ENCODE measurements at places on chromosomes 6 and 20. TPM values are rescaled to one million over a fixed set of nuclear protein-coding genes. Genes with fewer than 3 reads are reported as not detected.
A peak's percentile ranks its signal among the peaks of the same experiment; 100 is the strongest.

- no peak overlapping the region for H3K27ac ChIP-seq
- H3K4me3 ChIP-seq = no peak overlapping the region
- peak; percentile 26 for DNase-seq
- no peaks in the 10 kb centered on the region for H3K36me3 ChIP-seq
- H3K4me1 ChIP-seq = peaks cover 32% of the 10 kb centered on the region
These were observed 58.4 kb upstream of the ARID1B start for GRCh38 chr6:156718647-156719394.

- peaks cover 3% of the 10 kb centered on the region for H3K27me3 ChIP-seq
- H3K36me3 ChIP-seq = no peaks in the 10 kb centered on the region
- H3K27ac ChIP-seq = no peak overlapping the region
- no peak overlapping the region for H3K4me3 ChIP-seq
- no peaks in the 10 kb centered on the region for H3K4me1 ChIP-seq
- DNase-seq = peak; percentile 31
These were observed 103.6 kb downstream of the PAX1 start for GRCh38 chr20:21808863-21809664.

Gene CHRNA4
- not detected for total RNA-seq

DNA sequence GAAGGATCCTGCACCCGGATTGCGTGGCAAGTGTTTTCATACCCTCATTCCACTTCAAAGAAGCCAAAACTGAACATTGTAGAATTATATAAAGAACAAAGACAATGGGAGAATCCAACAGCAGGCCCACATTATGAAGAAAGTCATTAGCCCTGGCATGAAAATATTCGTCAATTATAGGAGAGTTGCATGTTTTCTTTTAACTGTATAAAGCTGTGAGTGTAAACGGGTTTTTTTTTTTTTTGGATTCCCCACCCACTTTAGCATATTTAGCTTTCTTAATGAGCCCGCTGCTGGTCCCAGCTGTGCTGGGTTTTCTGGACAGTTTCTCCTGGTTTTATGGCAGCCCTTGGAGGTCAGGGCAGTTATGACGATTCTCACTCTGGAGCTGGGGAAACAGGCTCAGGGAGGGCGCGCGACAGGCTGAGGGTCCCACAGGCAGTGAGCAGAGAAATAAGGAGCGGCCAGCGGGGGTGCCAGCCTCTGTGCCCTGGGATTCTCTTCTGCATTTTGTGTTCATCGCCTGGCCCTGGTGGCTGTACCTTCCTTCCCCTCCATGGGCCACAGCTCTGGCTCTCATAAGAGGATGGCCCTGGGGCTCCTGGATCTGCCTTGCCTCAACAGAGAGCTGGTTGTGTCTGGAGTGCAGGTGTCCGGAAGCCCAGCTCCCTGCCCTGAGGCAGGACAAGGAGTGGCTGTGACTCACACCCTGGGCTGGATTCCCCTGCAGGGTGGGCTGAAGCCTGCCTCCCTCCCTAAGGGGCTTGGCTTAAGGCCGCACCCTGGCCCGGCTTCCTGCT lies 24.1 kb upstream of the SULF2 start:
- H3K36me3 ChIP-seq = no peaks in the 10 kb centered on the region
- peaks cover 56% of the 10 kb centered on the region for H3K27me3 ChIP-seq
- H3K27ac ChIP-seq = no peak overlapping the region

Gene SLC23A2
- 42.2 TPM for total RNA-seq

Gene IFT52
- total RNA-seq = 64.0 TPM

- H3K27ac ChIP-seq = no peak overlapping the region
- H3K4me1 ChIP-seq = peaks cover 9% of the 10 kb centered on the region
- H3K36me3 ChIP-seq = no peaks in the 10 kb centered on the region
- no peak overlapping the region for H3K4me3 ChIP-seq
- no peak for DNase-seq
These were observed 63.9 kb upstream of the MRPS10 start for GRCh38 chr6:42281570-42281969.

Gene METTL24
- not detected for total RNA-seq

DNA sequence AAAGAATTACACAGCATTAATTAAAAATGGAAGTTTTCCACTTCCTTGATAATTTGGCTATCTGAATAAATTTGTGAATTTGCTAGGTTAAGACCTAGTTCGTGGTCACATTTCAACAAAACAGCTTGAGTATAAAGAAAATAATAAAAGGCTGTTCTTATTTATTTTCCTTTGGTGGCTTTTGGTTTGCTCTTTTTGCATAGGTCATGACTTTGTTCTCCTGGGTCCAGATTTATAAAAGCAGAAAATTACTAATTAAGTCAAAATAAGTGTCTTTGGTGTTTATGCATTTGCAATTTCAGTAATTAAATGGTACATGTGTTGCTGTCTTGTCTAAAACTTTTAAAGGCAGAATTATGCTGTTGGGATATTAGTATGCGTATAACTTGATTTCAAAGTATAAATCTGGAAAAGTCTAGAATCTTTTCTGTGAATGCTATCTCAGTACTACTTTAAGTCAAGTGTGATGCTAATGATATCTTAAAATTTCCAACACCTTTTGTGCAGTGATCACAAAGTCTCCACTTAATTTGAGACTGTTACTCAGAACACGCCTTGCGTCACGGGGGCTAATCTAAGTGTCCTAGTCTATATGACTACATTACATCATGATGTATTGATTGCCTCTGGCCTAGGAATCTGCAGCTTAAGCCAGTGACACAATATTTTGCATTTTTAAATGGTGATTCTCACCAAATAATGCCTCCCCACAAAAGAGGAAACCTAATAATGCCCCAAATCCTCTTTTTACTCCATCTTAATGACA lies 41.0 kb downstream of the GNAS start:
- peak overlapping the region; percentile 95 for H3K27ac ChIP-seq
- peaks cover 34% of the 10 kb centered on the region for H3K36me3 ChIP-seq
- H3K27me3 ChIP-seq = no peaks in the 10 kb centered on the region
- H3K4me3 ChIP-seq = peak overlapping the region; percentile 91
- DNase-seq = no peak

DNA sequence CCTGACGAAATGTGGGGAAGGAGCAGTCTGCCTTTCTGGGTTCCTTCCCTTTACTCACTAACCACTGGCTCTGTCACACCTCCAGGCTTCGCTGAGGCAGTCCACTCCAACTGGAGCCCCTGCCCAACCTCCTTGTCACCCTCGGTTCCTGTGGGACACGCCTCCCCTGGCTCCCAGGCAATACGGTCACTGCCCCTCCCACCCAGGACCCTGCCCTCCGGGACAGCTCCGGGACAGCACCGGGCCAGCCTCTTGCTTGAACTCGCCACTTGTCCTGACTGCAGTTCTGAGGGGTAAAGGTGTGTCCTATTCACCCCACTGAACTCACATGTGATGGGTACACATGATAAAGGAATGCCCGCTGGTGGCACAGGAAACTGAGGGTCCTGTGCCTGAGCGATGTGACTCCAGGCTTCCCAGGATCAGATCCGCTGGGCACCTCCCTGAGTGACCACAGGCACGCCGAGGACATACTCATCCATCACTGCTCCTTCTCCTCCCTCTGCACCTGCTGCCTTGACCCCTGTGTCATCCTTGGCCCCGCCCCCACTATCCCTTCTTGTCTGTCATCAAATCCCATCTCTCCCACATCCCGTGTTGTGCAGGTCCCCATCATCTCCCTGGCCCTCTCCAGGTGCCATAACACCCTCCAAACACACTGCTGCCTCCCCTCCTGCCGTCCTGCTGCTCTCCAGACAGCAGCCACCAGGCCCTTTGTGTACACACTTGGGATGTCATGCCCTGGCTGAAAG lies 7.9 kb downstream of the SDCBP2 start:
- no peaks in the 10 kb centered on the region for H3K27me3 ChIP-seq
- no peak overlapping the region for H3K4me3 ChIP-seq
- H3K27ac ChIP-seq = no peak overlapping the region
- H3K36me3 ChIP-seq = no peaks in the 10 kb centered on the region
- no peak for DNase-seq
- peaks cover 41% of the 10 kb centered on the region for H3K4me1 ChIP-seq

Gene LTA
- total RNA-seq = not detected

DNA sequence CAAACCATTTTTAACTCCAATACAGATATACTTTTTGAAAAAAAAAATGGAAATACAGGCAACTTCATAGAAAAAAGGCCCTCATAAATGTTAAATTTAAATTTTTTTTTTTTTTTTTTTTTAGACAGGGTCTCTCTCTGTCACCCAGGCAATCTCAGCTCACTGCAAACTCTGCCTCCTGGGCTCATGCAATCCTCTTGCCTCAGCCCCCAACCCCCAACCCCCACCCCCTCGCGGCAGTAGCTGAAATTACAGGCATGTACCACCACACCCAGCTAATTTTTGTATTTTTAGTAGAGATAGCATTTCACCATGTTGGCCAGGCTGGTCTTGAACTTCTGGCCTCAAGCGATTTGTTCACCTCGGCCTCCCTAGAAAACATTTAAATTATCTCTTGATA lies 12.8 kb upstream of the ULBP3 start:
- no peak for DNase-seq
- H3K36me3 ChIP-seq = no peaks in the 10 kb centered on the region
- no peak overlapping the region for H3K4me3 ChIP-seq

Gene LGSN
- 0.53 TPM for total RNA-seq

DNA sequence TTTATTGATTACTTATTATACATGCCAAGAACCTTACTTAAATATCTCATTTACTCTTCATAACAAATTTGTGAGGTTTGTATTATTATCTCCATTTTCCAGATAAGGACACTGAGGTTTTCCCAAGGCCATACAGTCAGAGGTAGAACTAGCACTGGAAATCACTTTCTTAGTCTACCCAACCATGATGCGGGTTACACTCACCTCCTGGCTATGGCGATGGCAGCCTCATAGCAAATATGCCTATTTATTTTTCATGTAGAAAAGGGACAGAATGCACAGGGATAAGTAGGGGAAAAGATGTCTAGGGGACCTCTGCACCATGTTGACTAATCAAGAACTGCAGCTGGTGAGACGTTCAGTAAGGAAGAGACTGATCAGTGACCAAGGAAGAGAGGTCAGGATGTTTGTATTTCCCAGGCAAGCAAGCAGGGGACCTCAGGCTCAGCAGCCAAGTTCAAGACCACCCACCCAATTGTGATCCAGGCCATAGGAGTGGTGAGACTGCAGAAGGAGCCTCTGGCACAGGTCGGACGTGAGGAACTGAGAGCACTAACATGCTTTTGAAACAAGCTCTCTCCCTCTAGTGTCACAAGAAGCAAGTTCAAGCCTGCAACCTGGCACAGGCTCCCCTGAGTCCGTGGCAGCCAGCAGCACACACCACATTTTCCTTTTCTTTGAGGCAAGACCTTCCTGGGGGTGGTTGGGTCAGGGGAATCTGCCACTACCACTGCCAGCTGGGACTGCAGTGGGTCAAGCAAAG lies 97.8 kb downstream of the GMPR start:
- peaks cover 7% of the 10 kb centered on the region for H3K4me1 ChIP-seq
- no peak overlapping the region for H3K4me3 ChIP-seq
- no peaks in the 10 kb centered on the region for H3K36me3 ChIP-seq
- no peak for DNase-seq
- H3K27me3 ChIP-seq = no peaks in the 10 kb centered on the region

DNA sequence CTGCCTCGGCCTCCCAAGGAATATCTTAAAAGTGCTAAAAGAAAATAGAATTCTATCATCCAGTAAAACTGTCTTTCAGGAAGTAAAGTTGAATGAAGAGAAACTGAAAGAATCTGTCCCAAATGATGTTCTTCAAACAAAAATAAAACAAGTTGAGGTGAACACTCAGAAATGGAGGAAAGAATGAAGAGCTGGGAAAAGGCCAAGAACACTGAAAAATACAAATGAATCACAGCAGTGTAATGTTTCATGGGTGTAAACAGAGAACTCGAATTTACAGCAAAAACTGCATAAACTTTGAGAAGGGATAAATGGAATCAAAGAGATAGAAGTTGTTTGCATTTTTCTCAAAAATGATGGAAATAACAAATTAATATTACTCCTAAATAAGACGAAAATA lies 317.3 kb downstream of the TAF4 start:
- no peak overlapping the region for H3K27ac ChIP-seq
- H3K4me3 ChIP-seq = no peak overlapping the region
- H3K36me3 ChIP-seq = no peaks in the 10 kb centered on the region
- H3K4me1 ChIP-seq = no peaks in the 10 kb centered on the region
- peaks cover 10% of the 10 kb centered on the region for H3K27me3 ChIP-seq
- DNase-seq = no peak

DNA sequence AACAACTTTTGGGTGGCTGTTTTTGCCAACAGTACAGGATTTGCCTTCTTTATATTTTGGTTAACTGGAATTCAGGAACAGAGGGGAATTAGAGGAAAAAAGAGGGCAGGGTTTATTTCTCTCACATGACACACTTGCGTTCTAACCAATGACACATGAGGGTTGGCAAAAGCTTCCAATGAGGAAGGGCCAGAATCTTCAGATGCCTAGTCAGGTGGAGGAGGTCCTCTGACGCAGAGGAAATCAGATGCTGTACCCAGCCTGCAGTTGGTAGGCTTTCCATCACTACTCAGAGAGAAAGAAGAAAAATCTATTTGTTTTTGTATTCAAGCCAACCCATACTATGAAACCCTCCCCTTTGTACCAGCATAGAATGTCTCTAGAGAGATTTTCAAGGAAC lies 20.8 kb downstream of the TM9SF4 start:
- H3K36me3 ChIP-seq = peaks cover 9% of the 10 kb centered on the region
- no peak overlapping the region for H3K27ac ChIP-seq
- peaks cover 19% of the 10 kb centered on the region for H3K4me1 ChIP-seq
- DNase-seq = no peak

Gene DNMT3B
- total RNA-seq = 13.9 TPM

DNA sequence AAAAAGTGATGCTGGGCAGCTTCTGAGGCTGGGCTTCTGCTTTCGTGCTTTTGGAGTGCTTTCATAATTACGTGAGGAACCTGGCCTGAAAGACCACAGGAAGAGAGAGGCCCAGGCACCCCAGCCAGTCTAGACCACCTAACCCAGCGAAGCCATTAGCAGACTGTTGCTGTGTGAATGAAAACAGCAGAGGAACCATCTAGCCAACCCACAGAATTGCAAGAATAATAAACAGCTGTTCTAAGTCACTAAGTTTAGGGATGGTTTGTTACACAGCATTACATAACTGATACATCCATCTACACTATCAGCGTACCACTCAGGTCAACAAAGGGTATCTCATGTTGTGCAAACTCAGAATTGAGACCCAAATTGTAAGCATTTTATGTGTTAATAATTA lies 34.5 kb downstream of the FGD2 start:
- peaks cover 22% of the 10 kb centered on the region for H3K4me1 ChIP-seq
- no peak overlapping the region for H3K27ac ChIP-seq
- no peaks in the 10 kb centered on the region for H3K36me3 ChIP-seq
- no peak for DNase-seq

DNA sequence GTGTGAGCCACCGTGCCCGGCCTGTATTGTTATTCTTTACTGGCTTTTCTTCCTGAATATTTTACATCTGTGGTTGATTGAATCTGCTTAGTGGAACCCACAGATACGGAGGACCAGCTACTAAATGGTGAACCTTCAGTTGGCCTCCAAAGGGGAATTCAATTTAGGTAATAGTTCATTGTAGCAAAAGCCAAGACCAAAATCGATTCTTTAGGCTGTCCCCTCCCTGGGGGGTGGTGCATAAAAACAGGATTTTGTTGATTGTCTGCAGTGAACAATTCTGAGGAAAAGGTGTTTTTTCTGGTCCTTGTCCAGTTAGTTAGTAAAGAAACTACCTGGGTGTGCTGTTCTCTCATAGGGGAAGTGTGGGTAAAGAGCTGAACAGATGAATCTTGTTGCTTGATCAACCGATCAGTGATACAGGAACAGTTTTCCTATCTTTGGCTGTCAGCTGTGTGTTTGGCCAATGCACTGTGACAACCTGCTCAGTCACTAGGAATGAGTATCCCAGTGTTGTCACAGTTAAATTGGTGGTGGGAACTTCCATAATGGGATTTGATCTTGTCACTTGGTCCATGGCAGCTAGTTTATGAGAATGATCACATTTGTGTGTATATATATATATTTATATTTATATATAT lies 19.5 kb downstream of the LHFPL5 start:
- no peaks in the 10 kb centered on the region for H3K27me3 ChIP-seq
- no peak overlapping the region for H3K27ac ChIP-seq
- H3K4me1 ChIP-seq = peaks cover 11% of the 10 kb centered on the region
- no peaks in the 10 kb centered on the region for H3K36me3 ChIP-seq
- H3K4me3 ChIP-seq = no peak overlapping the region

Gene KCNK16
- total RNA-seq = not detected

Measured in HepG2 (cell line).